Natural killer cell treated with Interleukin-12 subunit alpha and Interleukin-12 subunit beta and Interleukin-15 and Interleukin-18, amount 100 ng/mL, for 72 hours (primary cell): ENCODE measurements at places on chromosomes 13 and 19. TPM values are rescaled to one million over a fixed set of nuclear protein-coding genes. Genes with fewer than 3 reads are reported as not detected.

DNA sequence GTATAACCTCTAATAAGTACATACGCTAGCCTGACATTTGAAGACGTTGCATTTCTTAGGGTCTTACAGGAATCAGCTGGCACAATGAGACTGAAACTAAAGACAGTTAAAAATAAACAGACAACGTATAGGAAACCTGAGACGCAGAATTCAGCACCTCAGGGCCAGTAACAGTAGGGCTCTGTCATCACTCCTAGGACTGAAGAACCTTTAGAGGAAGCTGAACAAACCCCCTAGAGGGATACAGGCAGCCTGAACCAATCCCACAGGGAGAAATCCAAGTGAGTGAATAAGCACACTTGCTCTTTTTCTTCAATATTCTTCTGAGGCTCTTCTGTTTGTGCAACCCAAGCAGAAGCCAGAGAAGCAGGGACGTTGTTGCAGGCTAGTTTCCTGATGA, 53.9 kb upstream of the KLHL1 start:
- no peak overlapping the region for H3K4me3 ChIP-seq
- H3K27me3 ChIP-seq = no peaks in the 10 kb centered on the region
- peaks cover 4% of the 10 kb centered on the region for H3K36me3 ChIP-seq
- no peak overlapping the region for H3K27ac ChIP-seq
- H3K4me1 ChIP-seq = no peaks in the 10 kb centered on the region

GRCh38 chr19:10615429-10616023, 9.8 kb upstream of the SLC44A2 start:
- peak overlapping the region; percentile 62 for H3K27ac ChIP-seq
- H3K27me3 ChIP-seq = no peaks in the 10 kb centered on the region
- DNase-seq = no peak
- H3K36me3 ChIP-seq = no peaks in the 10 kb centered on the region
- H3K4me1 ChIP-seq = peaks cover 14% of the 10 kb centered on the region

DNA sequence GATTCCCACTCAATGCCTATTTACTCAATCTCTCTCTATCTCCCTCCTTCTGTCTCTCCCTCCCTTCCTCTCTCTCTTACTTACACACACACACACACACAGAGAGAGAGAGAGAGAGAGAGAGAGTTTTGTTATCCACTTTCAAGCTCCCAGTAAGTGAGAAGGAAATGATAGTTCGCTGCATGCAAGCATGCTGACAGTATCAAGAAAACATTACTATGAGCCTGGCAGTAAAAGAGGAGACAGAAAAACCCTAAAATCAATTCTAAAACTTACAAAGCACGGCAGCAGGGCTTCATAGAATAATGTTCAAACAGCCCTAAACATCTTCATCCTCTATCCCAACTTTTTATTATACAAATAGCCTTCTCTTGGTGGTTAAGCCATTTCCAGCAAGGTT, 171.9 kb downstream of the FOXO1 start:
- peaks cover 19% of the 10 kb centered on the region for H3K4me1 ChIP-seq
- peak overlapping the region; percentile 44 for H3K27ac ChIP-seq
- peak overlapping the region; percentile 4 for H3K4me3 ChIP-seq
- H3K36me3 ChIP-seq = no peaks in the 10 kb centered on the region
- peaks cover 5% of the 10 kb centered on the region for H3K27me3 ChIP-seq

DNA sequence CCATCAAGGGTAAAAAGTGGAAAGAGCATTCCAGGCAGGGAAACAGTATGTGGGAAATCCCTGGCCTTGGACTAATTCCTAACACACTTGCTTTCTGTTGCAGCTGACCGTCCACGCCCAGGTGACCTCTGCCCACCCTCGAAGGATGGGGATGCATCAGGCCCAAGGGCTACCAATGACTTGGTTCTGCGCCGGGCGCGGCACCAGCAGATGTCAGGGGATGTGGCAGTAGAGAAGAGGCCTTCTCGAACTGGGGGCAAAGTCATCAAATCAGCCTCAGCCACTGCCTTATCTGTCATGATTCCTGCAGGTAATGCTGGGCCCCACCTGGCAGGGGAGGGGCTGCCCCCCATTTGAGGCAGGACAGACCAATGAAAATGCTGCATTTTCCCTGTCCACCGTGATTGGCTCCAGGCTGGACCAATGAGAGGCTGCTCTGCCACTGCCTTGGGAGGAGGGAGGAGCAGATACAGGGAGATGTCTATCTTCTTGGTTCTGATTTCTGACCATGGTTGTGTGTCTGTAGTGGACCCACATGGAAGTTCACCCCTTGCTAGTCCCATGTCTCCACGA, 12.6 kb downstream of the DNASE2 start:
- H3K4me3 ChIP-seq = no peak overlapping the region
- H3K27ac ChIP-seq = no peak overlapping the region
- H3K4me1 ChIP-seq = peaks cover 22% of the 10 kb centered on the region
- no peaks in the 10 kb centered on the region for H3K27me3 ChIP-seq
- no peaks in the 10 kb centered on the region for H3K36me3 ChIP-seq
- peak; percentile 49 for DNase-seq

GRCh38 chr13:35814605-35815011, 316.6 kb downstream of the DCLK1 start:
- DNase-seq = no peak
- H3K27ac ChIP-seq = no peak overlapping the region
- H3K27me3 ChIP-seq = no peaks in the 10 kb centered on the region
- H3K36me3 ChIP-seq = no peaks in the 10 kb centered on the region
- H3K4me3 ChIP-seq = no peak overlapping the region
- no peaks in the 10 kb centered on the region for H3K4me1 ChIP-seq

DNA sequence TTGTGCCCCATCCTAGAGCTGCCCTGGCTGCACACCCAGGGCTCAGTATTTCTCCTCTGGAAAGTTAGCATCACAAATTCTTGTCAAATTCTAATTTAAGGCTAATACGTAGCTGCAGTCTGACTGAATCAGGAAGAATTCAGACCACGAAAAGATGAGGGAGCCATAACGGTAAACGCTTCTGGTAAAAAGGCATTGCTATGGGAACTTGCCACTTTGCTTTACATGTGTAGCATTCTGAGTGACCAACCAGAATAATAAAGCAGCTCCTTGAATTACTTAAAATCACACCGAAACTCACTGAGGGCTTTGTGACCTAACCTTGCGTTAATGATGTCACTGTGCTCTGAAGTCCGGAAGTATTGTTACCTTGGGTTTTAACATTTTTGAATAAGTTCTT, 286.6 kb upstream of the TMTC4 start:
- peaks cover 2% of the 10 kb centered on the region for H3K27me3 ChIP-seq
- no peaks in the 10 kb centered on the region for H3K4me1 ChIP-seq
- no peak overlapping the region for H3K4me3 ChIP-seq
- no peak for DNase-seq

- DNase-seq = no peak
- no peak overlapping the region for H3K4me3 ChIP-seq
- H3K27me3 ChIP-seq = peaks cover 14% of the 10 kb centered on the region
- no peaks in the 10 kb centered on the region for H3K4me1 ChIP-seq
- no peaks in the 10 kb centered on the region for H3K36me3 ChIP-seq
- no peak overlapping the region for H3K27ac ChIP-seq
These were observed 1.0 kb downstream of the DCLK1 start for GRCh38 chr13:36130193-36130551.

- H3K27me3 ChIP-seq = no peaks in the 10 kb centered on the region
- no peak overlapping the region for H3K27ac ChIP-seq
- H3K4me1 ChIP-seq = peaks cover 3% of the 10 kb centered on the region
- H3K4me3 ChIP-seq = no peak overlapping the region
- no peak for DNase-seq
These were observed 29.7 kb downstream of the NAXD start for GRCh38 chr13:110644892-110645521.

DNA sequence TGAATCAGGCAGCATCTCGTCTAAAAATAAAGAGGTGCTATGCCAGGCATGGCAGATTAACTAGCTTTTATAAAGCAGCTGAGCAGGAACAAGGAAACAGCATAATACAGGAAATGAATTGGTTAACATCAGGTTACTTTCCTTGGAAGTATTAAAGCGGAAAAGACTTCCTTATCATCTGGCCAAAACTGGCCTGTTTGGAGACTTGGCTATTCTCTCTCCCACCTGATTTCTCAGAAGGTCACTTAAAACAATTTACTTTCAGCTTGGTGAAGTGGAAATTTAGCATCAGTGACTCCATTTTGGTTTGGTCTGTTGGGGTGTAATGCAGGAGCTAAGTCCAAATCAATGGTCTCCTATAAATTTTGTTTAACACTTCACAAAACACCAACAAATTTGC, 191.6 kb downstream of the NUFIP1 start:
- H3K4me1 ChIP-seq = no peaks in the 10 kb centered on the region
- H3K27ac ChIP-seq = no peak overlapping the region
- H3K36me3 ChIP-seq = no peaks in the 10 kb centered on the region
- no peak for DNase-seq

GRCh38 chr13:72559716-72560115, 167.7 kb downstream of the MZT1 start:
- no peaks in the 10 kb centered on the region for H3K4me1 ChIP-seq
- no peaks in the 10 kb centered on the region for H3K36me3 ChIP-seq
- H3K27me3 ChIP-seq = no peaks in the 10 kb centered on the region
- no peak overlapping the region for H3K4me3 ChIP-seq
- no peak overlapping the region for H3K27ac ChIP-seq

DNA sequence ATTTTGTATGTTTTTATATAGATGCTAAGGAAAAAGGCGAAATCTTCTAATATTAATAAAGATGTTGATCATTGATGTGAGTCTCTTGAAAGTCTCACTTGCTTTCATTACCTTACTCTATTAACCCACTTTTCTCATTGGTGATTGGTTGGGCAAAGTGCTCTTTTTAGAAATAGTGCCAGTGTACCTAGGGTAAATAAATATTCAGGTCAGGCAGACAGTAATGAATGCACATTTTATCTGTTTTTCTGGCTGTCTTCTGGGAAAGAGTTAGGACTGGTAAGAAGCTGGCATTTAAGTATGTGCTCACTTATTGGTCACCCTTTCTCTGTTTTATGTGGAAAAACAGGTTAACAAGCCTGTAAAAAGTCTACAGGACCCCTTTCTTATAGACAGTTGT, 11.2 kb downstream of the SERP2 start:
- H3K4me1 ChIP-seq = no peaks in the 10 kb centered on the region
- H3K27me3 ChIP-seq = no peaks in the 10 kb centered on the region
- no peak overlapping the region for H3K4me3 ChIP-seq
- H3K36me3 ChIP-seq = no peaks in the 10 kb centered on the region

DNA sequence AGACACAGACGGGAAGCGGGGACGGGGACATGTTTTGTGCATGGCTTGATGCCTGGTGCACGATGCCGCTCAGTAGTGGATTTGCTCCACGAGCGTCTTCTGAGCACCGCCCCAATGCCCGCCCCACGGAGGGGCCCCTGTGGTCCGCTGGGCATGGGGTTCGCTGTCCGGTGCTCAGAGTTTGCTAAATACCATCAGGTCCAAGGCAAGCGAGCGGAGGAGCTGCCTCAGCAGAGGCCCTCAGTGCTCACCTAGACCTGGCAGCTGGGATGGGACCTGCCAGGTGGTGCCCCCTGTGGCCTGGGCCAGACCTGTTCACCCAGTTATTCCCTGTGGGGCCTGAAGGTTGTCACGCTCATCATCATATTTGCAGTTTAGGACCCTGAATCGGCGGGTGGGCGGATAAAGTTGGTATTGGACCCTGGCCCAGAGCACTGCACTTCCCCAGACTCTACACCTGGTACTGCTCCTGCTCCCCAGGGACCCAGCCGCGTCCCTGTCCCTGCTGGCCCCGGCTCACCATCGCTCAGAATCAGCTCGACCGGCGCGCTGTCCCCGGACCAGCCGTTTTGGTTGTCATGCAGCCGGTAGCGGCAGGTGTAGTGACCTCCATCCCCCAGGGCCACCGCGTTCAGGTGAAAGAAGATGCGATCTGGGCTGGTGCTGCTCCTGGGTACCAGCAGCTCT, 2.3 kb downstream of the A1BG start:
- peaks cover 12% of the 10 kb centered on the region for H3K4me1 ChIP-seq
- no peaks in the 10 kb centered on the region for H3K36me3 ChIP-seq
- no peak for DNase-seq

DNA sequence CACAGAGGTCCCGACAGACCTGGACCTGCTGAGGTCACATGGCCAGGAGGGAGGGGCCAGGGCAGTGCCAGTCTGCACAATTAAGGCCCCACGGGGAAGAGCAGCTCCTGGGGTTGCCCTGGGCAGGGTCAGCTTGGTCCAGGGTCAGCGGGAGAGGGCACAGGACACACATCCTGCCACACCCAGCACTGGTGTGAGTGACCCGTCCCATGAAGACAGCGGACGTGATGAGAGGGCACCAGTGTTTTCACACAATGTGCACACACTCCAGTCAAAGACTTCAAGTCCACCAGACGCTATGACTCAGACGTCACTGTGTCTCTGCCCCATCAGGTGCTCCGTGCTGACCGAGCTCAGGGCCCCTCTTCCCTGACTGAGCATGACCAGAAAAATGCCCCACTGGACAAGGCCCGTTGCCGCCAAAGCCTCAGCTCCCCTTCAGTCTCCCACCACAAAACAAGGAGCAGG, 4.2 kb downstream of the TMEM259 start:
- H3K27me3 ChIP-seq = no peaks in the 10 kb centered on the region
- H3K36me3 ChIP-seq = no peaks in the 10 kb centered on the region
- peak overlapping the region; percentile 31 for H3K4me3 ChIP-seq

- no peak overlapping the region for H3K27ac ChIP-seq
- no peak for DNase-seq
- no peaks in the 10 kb centered on the region for H3K36me3 ChIP-seq
- peaks cover 21% of the 10 kb centered on the region for H3K27me3 ChIP-seq
- H3K4me1 ChIP-seq = peaks cover 2% of the 10 kb centered on the region
- H3K4me3 ChIP-seq = no peak overlapping the region
These were observed 97.9 kb upstream of the RNF113B start for GRCh38 chr13:98274921-98275487.

DNA sequence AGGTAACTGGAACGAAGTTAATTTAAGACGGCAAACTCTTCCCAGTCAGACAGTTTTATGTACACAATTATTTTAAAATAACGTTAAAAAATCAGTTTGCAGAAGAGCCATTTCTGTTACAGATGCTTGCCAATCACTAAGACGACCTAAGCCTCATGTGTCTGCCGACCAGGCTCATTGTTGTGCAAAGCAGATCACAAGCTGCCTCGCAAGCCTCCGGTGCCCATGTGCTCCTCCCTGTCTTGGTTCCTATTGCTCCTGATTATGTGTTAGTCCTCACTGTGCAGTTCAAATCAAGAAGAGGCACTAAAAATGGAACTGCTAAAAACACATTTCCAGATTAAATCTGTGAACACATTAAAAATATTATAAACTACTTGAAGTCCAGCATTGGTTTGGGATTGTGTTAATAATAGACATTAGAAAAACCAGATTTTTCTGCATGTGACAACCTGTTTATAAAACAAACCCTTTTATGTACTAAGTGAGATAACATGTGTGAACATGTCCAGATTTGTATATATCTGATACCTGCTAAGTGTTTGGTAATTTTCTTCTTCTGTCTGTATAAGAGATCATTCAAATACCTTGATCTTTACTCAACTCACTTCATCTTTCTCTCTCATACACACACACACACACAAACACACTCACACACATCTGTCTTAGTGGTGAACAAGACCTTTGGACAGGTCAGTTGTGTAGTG, 81.9 kb upstream of the SLC15A1 start:
- DNase-seq = no peak
- H3K27me3 ChIP-seq = no peaks in the 10 kb centered on the region
- H3K4me3 ChIP-seq = no peak overlapping the region

GRCh38 chr19:56597696-56598095, 2.6 kb downstream of the ZNF71 start:
- H3K4me1 ChIP-seq = peaks cover 23% of the 10 kb centered on the region
- DNase-seq = no peak
- peaks cover 28% of the 10 kb centered on the region for H3K36me3 ChIP-seq
- H3K27me3 ChIP-seq = no peaks in the 10 kb centered on the region
- H3K27ac ChIP-seq = peak overlapping the region; percentile 19

The MEX3D gene
- total RNA-seq = 6.8 TPM

The ZNF491 gene
- 1.7 TPM for total RNA-seq

The CNFN gene
- total RNA-seq = not detected

The C5AR2 gene
- total RNA-seq = 2.6 TPM

The DOCK9 gene
- 26.7 TPM for total RNA-seq

The NLRP9 gene
- total RNA-seq = not detected

The SHANK1 gene
- total RNA-seq = not detected
